ENCODE measurements at places on chromosomes 11 and 22.

GRCh38 chr11:67290801-67291200 lies 1.7 kb downstream of the ANKRD13D start:
- no peak for DNase-seq

- DNase-seq: no peak
Measured at GRCh38 chr11:122204206-122204605, 88.2 kb upstream of the BLID start.

DNA sequence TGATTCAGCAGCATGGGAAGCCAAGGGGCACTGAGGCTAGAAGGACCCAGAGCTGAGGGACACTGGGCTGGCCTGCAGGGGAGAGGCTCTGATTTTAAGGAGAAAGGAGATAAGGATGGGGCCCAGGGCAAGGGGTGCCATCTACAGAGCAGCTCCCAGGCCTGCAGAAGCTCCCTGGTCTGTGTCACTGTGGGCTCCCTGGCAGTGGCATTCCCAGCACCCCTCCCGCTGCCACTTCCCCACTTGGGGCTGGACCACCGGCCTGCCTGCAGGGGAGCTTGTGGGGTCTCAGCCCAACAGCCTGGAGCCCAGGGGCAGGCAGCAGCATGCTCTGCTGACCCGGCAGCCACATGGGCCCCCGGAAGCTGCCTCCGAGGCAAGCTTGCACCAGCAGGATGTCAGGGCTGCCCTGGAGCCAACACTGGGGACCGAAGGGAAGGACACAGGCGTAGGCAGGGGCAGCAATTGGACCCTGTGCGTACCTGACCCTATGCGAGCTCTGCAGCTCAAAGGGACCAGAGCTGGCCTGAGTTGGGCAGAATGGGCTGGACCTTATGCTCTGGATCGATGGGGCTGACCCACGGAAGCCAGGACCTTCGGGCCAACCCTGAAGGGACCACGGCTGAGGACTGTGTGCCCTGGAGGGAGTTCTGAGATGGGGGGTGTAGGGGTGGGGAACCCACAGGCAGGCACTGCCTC lies 35.4 kb upstream of the WNT7B start:
- DNase-seq: no peak

GRCh38 chr11:70040452-70040851 lies 37.7 kb upstream of the ANO1 start:
- no peak for DNase-seq

DNA sequence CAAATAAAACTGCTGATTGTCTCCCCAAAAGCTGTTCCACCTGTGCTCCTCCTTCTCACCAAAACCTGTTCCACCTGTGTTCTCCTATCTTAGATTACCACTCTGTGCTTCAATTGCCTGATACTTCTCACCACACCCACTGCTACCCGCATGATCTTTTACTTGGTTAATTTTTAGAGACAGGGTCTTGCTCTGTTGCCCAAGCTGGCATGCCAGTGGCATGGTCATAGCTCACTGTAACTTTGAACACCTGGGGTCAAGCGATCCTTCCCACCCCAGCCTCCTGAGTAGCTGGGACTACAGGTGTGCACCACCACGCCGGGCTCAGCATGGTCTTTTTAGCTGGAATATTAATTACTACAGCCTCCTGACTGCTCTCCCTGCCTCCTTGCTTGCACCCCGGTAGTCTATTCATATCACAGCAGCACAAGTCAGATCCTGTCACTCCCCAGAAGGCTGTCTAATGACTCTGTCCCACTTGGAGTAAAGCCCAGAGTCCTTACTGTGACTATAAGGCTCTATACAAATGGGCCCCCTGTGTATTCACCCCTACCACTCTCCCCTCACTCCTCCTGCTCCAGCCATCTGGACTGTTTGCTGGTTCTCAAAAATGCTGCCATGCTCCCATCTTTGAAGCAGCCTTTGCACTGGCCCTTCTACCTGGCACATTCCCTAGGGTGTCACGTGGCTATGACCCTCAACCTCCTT lies 3.5 kb downstream of the C11orf91 start:
- DNase-seq: no peak

GRCh38 chr11:128359515-128359914 lies 227.8 kb downstream of the ETS1 start:
- DNase-seq: no peak

- no peak for DNase-seq
Measured at GRCh38 chr11:57491371-57492061, 24.0 kb downstream of the SLC43A1 start.

- DNase-seq: no peak
Measured at GRCh38 chr22:45421349-45422055, 8.0 kb downstream of the RIBC2 start.

DNA sequence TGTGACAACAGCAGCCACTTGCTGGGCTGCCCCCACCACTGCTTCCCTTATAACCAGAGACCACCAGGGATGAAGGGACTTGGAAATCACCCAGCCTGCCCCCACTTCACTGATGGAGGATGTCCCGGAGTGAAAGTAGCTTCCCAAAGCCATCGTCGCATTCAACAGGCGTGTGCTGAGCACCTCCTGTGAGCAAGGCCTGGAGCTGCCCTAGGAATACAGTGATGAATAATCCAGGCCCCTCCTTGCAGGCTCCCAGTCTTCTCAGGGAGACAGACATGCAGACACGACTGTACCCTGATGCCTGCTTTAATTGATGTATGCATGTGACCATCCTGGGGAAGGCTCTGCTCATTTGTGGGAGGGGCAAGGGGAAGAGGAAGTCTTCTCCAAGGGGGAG lies 22.6 kb downstream of the PTPN5 start:
- DNase-seq: no peak

- DNase-seq: no peak
Measured at GRCh38 chr11:60699936-60700335, 524 bp downstream of the MS4A8 start.

DNA sequence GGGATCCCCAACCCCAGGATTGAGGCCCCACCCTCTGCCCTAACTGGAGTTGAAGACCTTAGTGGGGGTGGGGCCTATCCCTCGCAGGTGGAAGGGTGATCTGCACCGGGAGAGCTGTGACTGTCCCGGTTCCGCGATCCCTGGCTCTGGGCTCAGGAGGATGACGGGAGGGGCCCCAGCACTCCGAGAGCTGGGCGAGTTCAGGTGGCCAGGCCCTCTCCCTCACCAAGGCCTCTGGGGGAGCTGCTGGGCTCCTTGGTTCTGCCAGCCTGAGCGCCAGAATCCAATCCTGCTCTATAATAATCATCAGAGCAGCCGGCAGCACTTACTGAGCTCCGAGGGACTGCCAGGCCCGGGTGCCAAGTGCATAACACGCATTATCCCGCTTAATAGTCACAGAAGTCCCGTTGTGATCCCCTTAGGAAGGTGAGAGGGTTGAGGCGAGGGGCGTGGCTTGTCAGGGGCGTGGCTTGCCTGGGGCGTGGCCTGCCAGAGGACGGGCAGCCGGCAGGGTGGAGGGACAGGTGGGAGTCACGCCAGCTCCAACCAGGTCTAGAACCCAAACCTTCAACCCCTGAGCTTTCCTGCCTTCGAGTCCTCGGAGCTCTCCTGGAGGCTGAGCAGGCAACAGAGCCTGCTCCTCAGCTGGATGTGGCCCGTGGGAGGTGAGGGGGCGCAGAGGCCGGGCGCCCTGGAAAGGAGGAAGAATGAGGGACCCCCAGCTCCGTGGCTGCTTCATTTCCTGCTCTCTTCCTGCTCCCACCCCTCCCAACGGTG lies 7.3 kb upstream of the SYT7 start:
- DNase-seq: peak; percentile 78

DNA sequence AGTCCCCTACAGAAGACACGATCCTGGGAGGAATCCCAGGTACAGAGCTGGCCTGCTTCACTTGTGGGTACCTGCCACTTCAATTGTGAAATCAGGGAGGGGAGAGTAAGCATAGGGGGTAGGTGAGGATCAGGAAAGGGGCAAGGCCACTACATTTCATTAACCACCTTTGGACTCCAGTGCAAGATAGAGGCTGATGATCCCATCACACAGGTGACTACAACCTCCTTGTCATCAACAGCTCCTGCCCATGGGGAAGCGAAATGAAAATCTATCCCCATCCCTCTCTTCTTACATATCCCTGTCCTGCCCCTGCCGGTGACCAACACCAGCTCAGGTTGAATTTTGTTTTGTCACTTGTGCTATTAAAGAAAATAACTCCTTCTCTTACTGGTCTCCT lies 64.7 kb upstream of the VPREB1 start:
- DNase-seq: no peak

GRCh38 chr11:95337972-95338429 lies 107.0 kb upstream of the SESN3 start:
- DNase-seq: no peak

DNA sequence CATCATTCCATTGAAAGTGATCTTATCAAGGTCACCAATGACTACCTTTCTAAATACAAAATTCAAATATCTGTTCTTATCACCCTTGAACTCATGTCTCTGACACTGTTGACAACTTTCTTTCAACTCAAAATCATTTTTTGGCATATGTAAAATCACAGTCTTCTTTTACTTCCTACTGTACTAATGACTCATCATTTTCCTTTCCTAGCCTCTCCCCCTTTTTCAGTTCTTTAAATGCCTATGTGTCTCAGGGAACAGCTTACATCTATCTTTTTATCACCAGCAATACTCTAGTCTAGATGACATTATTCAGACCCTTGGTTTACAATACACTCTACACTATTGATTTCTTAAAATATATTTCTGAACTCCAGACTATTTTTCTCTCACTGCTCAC lies 2220.7 kb upstream of the RAG2 start:
- DNase-seq: no peak

DNA sequence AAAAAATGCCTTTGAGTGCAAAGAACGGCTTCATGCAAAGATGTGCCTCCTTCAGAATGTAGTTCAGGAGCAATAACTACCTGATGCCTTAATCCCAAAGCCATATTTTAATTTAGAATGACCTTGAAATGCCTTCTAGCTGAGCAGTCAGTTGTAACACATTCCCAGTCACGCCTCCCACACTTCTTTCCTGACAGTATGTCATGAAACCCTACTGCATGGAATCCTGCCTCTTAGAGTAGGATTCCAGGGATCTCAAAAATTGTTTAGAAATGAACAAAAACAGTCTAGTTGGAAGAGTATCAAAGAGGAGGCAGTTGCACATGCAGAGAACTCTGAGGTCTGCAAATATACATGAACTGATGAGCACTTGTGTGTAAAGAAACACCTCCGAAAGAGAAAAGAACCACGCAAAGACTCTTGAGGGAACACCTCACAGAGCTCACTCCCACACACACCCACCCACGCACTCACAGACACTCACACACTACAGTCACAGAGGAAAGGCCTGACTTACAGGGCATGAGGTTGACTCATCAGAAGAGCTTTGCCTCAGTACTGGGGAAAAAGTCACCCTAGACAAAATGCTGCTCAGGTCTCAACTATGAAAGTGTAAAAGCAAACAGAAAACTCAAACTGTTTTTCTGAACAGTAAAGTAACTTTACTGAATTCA lies 77.4 kb downstream of the GGTLC2 start:
- DNase-seq: no peak

DNA sequence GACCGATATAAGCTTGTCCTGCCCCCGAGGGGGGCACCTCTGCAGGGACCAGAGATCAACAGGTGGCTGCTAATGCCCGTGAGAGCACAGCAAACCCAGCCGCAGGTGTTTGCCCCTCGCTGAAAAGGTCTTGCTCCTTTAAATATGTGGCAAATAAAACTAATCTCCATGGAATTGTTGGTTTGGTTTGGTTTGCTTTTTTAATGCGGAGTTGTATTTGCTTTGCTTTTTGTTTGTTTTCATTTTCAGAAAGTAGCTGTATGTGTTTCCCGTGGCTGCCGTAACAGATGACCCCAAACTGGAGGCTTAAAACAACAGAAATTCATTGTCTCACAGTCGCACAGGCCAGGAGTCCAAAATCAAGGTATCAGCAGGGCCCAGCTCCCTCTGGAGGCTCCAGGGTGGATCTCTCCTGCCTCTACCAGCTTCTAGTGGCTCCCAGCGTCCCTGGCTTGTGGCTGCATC lies 93.0 kb downstream of the CELSR1 start:
- no peak for DNase-seq

DNA sequence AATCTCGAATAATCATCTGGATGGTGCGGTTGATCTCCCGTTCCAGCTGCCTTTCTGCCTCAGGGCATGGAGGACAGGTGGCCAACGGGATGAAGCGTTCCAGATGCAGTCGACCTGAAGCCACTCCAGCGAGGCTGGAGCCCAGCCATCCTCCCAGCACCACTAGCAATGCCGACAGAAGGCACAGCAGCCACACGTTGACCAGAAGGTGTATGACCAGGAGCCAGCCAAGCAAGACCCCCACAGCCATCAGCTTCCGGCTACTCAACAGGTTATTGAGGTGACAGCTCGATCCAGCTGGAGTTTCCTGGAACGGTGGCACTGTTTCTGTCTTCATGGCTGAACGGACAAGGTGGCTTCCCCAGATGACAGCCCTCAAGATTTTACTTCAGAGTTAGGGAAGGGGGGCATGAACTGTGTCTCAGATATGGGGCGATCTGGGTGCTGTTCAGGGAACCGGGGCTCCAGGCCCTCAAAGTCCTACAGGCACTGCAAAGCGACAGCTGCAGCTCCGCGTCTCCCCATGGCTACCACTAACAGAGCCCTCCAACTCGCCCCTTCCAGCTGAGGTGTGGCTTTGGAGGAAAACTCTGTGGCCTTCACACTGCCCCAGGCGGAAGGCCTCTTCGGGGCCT lies 559 bp downstream of the SNX19 start:
- DNase-seq: peak; percentile 33

DNA sequence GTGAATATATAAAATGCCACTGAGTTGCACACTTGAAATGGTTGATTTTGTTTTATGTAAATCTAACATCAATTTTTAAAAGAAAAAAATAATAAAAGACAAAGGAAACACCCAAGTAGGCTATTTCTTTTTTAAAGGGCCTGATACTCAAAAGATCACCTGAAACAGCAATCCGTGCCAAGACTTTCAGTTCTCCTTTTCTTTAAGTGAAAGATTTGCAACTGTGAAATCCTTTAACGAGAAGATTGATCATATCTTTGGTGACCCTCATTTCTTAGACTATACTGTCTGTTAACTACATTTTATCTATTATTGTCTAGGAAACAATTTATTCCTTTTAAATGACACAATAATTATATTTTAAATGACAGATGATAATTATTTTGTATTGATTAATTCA lies 1841.5 kb downstream of the LRRC4C start:
- DNase-seq: no peak

- DNase-seq: no peak
Measured at GRCh38 chr11:2268729-2269600, 1.4 kb downstream of the ASCL2 start.

GRCh38 chr11:86644291-86644690 lies 28.1 kb downstream of the ME3 start:
- no peak for DNase-seq

- no peak for DNase-seq
Measured at GRCh38 chr11:2512431-2513407, 67.9 kb downstream of the KCNQ1 start.

GRCh38 chr11:108666373-108666772 lies 1.5 kb downstream of the DDX10 start:
- DNase-seq: no peak

GRCh38 chr11:118910309-118911112 lies 15.2 kb downstream of the BCL9L start:
- no peak for DNase-seq

- no peak for DNase-seq
Measured at GRCh38 chr11:46438211-46438610, 46.6 kb upstream of the CHRM4 start.

GRCh38 chr22:21044931-21045584 lies 688 bp upstream of the LRRC74B start:
- DNase-seq: no peak

All from NCI-H345 (cell line).